ENCODE measurements at places on chromosomes 1 and 21.

GRCh38 chr1:221884821-221885220 is 142.9 kb upstream of the DUSP10 start:
- no peak for DNase-seq

DNA sequence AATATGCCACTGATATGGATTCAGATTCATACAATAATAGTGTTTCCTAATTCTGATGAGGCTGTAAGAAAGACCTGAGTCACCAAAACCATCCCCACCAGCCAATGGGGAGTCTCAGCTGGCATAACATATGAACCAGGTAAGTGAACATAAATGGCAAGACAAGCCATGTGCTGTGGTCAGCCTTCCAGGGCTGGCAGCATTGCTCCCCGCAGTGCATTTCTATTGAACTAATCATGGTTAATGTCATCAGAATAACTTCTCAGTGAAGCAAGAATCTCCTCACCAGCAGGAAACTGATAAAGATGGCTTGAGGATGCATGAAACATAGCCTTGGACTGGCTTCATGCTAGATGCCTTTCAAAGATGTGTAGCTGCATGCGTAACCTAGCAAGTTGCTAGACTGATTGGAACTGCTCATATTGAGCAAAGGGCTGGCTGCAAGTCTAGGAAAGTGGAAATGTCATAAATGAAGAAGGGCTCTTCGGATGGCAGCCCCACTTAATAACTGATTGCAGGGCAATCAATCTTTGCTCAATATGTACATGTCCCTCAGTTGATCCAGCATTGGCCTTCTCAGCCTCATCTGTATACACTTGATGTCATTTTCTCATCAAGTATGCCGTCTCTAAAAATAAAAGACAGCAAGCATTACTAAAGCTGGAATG is 88.0 kb downstream of the NTNG1 start:
- no peak for DNase-seq

DNA sequence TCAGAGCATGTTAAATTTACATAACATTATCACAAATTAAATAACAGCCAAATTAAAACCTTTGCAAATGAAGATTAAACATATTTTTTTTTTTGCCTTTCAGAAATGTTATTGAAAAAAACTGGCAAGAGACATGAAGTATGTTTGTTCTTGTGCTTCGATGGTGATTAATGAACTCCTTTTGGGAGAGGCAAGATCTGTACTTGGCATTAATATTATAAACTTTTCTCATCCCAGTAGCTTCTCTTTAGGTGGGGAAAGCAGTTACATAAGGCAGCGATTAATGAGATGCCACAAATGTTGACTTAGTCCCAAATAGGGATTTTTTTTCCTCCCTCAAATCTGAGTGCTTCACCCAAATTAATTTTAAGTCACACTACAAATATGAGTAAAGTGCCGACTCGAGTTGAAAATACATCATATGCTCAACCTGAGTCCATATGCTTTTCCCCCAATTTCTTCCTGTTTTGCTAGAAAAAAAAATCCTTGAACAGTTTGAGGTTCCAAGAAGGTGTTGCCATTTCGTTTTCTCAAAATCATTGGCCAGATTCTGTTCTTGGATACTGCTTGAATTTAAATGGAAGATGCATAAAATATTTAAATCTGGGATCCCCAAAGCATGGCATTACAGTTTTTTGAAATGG is 294.5 kb downstream of the VAV3 start:
- no peak for DNase-seq

DNA sequence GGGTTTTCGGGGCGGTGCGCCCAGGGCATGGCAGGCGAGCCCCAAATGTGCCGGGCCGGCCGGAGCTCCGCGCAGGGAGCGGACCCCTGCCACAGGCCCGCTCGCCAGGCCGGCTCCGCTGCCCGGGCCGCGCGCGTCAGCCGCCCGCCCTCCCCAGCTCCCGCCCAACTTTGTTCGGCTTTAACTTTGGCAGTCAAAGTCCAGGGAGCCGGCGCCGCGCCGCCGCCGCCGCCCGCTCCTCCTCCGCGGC is 488 bp downstream of the SLC35D1 start:
- DNase-seq, result peak; percentile 12

DNA sequence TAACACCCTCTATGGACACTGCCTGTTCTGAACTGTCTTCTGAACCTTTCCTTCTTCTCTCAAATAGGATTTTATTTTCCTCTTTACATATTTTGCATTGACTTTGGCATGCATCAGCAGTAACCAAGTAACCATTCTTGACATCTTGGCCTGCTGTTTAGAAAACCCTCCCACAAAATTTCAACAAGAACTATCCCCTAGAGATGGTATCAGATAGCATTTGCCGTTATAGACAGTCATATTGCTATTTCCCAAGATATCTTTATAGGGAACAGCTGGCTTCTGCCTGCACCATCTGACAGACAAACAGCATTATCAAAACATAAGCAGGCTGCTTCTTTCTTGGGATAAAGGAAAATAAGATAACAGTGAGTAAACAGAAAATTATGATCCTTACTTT is 54.7 kb downstream of the LHX8 start:
- DNase-seq, result no peak

GRCh38 chr1:185291652-185292051 is 25.4 kb downstream of the IVNS1ABP start:
- no peak for DNase-seq

- no peak for DNase-seq
These were observed 14.0 kb downstream of the ZNF644 start for GRCh38 chr1:91007827-91008226.

GRCh38 chr1:153465811-153466636 is 5.6 kb upstream of the S100A7 start:
- DNase-seq, result peak; percentile 19

DNA sequence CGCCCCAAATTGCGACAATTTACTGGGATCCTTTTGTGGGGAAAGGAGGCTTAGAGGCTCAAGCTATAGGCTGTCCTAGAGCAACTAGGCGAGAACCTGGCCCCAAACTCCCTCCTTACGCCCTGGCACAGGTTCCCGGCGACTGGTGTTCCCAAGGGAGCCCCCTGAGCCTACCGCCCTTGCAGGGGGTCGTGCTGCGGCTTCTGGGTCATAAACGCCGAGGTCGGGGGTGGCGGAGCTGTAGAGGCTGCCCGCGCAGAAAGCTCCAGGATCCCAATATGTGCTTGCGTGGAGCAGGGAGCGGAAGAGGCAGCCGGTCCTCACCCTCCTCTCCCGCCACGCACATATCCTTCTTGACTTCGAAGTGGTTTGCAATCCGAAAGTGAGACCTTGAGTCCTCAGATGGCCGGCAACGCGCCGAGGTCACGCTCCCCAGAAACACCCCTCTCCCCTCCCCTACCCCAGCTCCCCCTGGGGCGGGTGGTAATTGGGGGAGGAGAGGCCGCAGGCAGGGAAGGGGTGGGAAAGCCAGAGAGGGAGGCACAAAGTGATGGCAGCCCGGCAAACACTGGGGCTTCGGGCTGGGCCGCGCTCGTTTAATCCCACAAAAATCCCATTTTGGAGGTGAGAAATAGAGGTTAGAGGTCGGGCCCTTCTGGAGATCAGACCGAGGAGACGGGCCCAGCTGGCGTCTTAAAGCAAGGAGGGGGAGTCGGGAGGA is 6.2 kb downstream of the SIM2 start:
- DNase-seq, result no peak

- DNase-seq, result no peak
These were observed 60.3 kb downstream of the TRAF5 start for GRCh38 chr1:211386921-211387320.

DNA sequence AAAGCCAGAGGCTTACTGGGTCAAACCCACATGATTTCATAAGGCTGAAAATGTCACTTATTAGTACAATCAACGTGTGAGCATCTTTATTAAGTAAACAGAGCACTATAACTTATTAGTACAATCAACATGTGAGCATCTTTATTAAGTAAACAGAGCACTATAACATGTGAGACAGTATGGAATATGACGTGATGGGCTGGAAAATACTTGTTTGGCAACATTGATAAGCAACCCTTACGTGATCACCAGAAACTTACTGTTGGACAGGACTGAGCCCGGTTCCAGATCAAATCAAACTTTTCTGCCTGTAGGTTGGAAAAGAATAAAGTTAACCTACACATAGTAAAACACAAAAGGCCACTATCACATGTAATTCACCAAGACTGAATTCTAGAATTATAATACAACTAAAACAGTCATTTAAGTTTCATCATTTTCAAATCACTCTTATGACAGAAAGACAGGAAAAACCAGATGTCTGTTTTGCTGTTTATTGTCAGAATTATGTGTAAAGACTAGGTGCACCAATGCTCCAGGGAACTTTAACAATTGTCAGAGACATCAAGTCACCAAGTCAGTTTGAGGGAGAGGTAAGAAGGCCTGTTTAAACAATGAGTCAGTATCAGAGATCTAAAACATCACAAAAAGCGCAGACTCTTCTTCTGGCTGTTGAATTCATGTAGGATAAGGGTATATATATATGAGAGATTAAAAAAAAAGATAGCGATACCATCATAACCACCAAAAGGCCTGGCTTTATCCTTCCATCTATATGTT is 15.7 kb downstream of the ATPAF1 start:
- no peak for DNase-seq

DNA sequence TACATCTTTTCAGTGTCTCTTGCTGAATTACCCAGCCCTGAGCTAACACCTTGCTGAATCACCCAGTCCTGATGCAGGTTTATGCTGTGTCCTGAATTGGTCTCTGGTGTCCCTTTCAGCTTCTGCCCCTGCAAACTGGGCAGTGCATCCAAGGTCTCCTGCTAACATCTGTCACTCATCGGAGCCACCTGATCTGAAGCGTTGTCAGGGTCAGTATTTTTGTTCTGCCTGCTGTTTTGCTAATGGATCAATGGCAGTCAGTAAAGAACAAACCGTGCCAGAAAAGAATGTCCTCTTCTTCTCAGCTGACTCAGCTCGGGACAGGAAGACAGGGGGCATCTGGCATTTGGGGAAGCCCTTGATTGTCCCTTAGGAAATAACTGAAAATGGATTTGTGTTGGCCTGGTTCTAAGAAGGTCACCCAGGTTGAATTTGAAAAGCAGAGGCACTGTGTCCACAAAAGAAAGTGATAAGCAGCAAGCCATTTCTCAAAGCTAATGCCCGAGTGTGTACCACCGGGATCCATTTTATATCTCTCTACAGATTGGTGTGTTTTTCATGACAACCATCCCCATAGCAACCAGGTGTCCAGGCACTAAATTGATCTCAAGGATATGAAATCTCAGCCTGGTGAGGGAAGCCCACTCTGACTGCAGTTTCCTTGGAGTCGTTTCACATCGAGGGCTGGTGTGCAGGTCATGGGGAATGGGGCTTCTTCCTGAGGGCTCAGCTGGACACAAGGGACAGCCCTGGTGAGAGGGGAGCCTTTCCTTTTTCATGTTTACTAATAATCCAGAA is 109.7 kb upstream of the IRF2BP2 start:
- no peak for DNase-seq

GRCh38 chr1:226281058-226281457 is 27.9 kb downstream of the LIN9 start:
- DNase-seq, result no peak

DNA sequence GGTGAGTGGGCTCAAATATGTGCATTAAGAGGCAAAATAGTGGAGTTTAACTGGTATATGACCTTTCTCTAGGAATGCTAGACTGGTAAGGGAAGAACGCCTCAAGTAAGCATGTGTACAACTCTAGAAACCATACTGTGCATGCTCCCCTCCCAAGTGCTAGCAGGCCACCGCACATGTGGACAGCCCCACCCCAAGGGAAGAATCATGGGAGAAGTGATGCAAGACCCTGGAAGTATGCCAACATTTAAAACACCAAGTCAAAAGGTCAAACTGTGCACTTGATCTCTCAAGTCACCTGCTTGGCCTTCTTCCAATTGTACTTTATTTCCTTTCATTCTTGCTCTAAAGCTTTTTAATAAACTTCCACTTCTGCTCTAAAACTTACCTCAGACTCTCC is 120.4 kb downstream of the WDR3 start:
- DNase-seq, result no peak

GRCh38 chr1:211925016-211925415 is 94.5 kb upstream of the LPGAT1 start:
- no peak for DNase-seq

- no peak for DNase-seq
These were observed 14.5 kb downstream of the CFAP74 start for GRCh38 chr1:1989102-1989542.
